ENCODE measurements at places on chromosomes 1 and 21.

DNA sequence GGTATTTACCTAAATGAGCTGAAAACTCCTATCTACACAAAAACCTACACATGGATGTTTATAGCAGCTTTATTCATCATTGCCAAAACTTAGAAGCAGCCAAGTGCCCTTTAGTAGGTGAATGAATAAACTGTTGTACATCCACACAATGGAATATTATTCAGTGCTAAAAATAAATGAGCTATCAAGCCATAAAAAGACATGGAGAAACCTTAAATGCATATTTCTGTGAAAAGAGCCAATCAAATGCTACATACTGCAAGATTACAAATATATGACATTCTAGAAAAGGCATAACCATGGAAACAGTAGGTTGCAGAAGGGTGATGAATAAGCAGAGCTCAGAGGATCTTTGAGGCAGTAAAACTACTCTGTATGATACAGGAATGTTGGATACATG is 23.3 kb downstream of the ABCB10 start:
- no peak for DNase-seq

DNA sequence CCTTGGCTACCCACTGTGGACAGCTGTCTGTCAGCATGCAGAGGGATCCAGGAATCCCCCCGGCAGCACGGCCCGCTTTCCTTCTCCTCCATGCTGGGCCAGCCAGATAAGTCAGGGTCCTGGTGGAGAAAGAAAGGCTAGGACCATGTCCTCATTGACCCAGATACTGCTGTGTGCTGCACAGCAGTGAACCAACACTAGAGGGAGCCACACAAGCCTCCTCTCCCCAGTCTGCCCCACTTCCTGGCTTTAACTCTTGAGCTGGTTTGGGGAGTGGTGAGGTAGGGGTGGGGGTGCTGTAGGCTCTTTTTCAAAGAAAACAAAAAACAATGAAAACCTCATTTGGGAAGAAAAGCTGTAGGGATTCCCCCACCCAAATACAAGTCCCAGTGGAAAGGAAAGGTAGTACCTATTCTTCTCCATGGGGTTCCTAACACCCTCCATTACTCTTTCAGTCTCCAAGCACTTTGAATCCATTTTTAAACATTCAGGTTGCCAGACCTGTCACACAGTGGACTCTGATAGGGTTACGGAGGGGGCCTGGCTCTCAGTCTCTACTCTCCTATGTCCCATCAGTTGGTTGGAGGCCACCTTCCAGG is 84.9 kb upstream of the CD1D start:
- no peak for DNase-seq

DNA sequence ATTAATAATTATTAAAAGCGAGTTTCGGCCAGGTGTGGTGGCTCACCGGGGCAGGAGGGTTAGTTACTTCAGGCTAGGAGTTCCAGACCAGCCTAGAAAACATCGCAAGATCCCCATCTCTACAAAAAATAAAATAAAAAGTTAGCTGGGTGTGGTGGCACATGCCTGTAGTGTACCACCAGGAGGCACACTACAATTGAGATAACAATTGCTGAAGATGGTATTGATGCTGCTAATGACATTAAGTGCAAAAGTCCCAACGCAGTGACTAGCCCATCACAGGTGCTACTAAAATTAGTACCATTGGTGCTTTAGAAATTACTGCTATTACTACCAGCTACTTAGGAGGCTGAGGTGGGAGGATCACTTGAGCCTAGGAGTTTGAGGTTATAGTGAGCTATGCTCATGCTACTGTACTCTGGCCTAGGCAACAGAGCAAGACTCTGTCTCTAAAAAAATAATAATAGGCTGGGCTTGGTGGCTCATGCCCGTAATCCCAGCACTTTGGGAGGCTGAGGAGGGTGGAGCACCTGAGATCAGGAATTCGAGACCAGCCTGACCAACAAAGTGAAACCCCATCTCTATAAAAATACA is 156.6 kb downstream of the GREM2 start:
- no peak for DNase-seq

- DNase-seq: peak; percentile 81
Observed at GRCh38 chr1:1891349-1892078, 627 bp upstream of the GNB1 start.

- no peak for DNase-seq
Observed at GRCh38 chr21:36964398-36964797, 2.1 kb downstream of the HLCS start.

DNA sequence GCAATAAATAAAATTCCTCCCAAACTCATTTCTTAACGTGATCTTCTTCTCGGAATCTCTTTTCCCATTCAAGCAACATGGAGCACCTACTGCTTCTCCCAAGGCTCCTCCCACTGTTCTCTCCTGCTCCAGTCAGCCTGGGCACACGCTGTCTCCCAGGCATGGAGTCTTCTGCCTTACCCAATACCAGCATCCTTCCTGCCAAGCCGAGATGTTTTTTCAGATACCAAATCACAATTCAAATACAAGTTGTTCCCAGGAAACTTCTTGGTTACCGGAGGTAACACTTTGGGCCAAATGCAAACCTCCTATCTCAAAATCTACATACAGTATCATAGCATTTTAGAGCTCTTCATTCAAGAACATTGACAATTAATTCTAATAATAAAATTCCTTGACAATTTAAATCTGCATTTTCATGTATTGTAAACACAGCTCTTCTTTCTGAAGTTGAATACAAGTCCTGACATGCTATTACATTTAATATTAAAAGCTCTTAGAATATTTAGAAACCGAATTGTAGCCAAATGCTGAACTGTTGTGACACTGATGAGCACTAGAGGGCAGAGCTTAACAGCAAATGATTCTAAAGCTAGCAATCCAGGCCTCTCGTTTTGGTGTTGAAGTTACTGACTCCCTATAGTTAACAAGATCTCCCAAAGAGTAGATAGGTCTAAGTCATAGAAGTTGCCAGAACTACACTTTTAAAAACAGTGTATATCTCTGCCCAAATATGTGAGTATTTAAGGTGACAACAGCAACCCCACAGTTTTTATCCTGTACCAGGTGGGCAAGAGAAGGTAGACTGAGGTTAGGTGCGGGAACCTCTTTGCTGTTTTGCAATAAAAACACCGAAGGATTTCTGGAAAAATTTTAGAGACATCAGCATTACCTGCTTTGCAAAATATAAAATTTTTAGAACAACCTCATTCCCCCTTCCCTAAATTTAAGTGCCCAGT is 52.3 kb downstream of the BCAR3 start:
- DNase-seq: peak; percentile 28

DNA sequence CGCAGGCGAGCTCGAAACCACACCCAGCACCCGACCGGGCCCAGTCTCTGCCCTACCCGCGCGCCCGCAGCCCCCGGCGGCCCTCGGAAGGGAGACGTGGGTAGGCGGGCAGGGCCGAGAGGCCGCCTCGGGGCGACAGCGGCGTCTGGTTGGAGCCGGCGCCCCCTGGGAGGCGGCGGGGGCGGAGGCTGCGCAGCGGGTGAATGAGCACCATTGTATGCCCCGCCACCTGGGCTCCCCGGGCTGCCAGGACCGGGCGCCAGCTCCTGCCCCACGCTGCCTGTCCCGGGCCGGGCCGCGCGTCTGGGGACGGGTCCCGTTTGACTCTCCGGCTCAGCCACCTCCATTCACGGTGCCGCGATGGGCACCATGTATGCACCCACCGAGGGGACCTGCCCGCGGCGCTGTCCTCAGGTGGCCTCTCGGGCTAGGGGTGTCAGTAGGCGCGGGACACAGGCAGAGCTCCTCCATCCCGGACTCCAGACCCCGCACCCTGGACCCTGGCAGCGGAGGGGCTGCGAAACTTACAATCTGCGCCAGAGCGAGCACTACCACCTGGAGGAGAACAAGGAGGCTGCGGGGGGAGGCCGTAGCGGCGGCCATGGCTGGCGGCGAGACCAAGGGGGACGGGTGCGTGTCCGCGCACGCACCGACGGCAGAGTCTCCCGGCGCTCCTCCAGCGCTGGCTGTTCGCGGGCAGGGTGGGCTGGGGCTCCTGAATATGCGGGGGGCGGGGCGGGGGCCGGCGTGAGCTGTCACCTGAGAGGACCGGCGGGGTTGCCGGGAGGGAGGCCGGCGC is at the start of gene COL9A2:
Gene COL9A2 (minus strand): TSS at position 692 of the 799 bp plus-strand sequence. CDS start 89 bp downstream, at position 603.
- DNase-seq: peak; percentile 52
